ENCODE measurements at places on chromosomes 7 and 10.
A peak's percentile ranks its signal among the peaks of the same experiment; 100 is the strongest.

- no peak for DNase-seq
These were observed 7.4 kb upstream of the TSPAN33 start for GRCh38 chr7:129136887-129137642.

GRCh38 chr7:50632561-50633413 lies 67.6 kb upstream of the DDC start:
- peak; percentile 40 for DNase-seq

- DNase-seq: no peak
These were observed 20.7 kb upstream of the CAV2 start for GRCh38 chr7:116478834-116479233.

DNA sequence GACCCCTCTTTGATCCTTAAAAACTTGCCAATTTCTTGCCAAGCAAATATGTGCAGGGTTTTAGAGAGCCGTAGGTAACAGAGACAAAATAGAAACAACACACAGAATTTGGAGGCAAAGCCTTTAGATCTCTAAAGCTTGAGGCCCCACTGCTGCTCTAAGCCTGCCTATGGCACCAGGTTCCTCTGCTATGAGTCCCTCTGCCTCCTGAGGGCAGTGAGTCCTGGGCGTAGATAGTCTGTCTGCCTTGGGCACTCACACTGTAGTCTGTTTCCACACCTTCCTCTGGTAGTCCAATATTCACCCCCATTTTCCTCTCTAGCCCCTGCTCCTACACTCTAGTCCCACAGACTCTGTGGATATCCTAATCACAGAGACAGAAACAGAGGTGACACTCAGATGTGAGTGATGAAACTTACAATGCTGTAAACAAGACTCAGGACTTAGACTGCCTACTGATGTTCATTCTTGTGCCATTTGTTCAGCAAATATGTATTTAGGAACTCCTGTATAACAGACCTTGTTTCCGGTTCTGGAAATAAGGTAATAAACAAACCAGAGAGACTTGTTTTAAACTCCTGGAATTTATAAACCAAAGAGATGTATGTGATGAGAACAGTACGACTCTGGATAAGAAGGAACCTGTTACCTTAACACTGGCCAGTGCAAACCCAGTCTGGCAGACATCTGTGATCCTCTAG lies 153.3 kb upstream of the PRSS1 start:
- DNase-seq: no peak

GRCh38 chr10:120423431-120424197 lies 33.4 kb upstream of the PLPP4 start:
- no peak for DNase-seq

- DNase-seq: no peak
These were observed 211.3 kb downstream of the BICC1 start for GRCh38 chr10:58723966-58724365.

- no peak for DNase-seq
These were observed 249.7 kb downstream of the CREB5 start for GRCh38 chr7:28661826-28662595.

- no peak for DNase-seq
These were observed 111.4 kb upstream of the CACUL1 start for GRCh38 chr10:118865998-118866693.

DNA sequence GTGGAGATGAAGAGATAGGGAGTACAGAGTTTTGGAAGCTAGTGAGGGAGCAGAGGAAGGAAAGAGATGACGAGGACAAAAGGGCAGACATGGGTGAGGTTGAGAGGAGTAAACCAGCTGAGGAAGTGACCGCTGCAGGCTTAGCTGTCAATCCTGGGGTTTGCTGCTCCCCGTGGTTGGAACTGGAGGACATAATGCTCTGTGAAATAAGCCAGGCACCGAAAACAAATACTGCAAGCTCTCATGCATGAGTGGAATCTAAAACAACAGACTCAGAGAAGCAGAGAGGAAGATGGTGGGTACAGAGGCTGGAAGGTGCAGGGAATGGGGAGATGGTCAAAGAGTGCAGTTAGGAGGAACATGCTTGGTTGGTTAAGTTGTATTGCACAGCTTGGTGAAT lies 482.2 kb upstream of the C7orf33 start:
- no peak for DNase-seq

GRCh38 chr7:28544453-28545117 lies 132.3 kb downstream of the CREB5 start:
- DNase-seq: no peak

DNA sequence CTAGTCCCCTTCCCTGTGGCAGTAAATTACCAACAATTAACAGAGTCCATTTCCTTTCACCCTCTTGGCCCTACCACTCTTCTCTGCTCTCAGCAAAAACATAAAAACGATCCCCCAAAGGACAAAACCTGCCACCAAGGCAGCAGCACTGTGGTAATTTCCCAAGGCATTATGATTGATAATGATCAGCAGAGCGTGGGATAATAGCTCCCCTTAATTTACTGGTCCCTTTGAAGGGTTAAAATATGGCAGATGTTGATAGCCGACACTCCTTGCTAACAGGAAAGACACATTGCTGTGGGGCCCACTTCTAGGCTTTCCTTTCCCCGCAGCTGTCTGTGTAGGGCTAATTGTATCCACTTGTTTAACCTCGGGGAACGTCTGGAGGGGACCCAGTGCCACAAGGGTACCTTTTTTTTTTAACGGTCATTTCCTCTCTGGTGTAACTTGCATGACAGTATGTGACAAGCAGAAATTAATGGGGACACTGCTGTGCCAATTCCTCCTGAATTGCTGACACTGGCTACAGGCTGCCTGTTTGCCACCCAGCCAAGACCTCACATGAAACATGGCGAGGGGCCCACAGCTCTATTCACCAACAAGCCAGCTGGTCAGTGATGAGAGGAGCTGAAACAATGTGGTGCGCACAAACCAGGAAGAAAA lies 81.3 kb downstream of the CDK6 start:
- DNase-seq: no peak

- peak; percentile 7 for DNase-seq
These were observed 121.3 kb downstream of the MYL10 start for GRCh38 chr7:101507791-101508252.

- DNase-seq: no peak
These were observed 4.4 kb downstream of the PKD1L1 start for GRCh38 chr7:47943676-47944474.

GRCh38 chr10:15313047-15313446 lies 58.0 kb downstream of the FAM171A1 start:
- no peak for DNase-seq

GRCh38 chr7:44329081-44329480 lies 3.7 kb upstream of the CAMK2B start:
- DNase-seq: no peak

DNA sequence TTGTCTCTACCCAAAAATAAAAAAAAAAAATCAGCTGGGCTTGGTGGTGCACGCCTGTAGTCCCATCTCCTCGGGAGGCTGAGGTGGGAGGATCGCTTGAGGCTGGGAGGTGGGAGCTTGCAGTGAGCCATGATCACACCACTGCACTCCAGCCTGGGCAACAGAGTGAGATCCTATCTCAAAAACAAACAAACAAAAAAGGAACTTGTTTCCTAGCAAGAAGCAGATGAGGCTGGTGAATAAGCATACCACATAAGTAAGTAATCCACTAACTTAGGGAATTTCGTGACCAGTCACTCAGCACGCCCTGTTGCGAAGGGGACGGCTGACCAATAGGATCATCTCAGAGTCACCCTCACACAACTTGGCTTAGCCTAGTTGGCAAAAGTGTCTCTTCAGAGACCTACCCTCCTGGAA lies 64.6 kb downstream of the CUX1 start:
- no peak for DNase-seq

DNA sequence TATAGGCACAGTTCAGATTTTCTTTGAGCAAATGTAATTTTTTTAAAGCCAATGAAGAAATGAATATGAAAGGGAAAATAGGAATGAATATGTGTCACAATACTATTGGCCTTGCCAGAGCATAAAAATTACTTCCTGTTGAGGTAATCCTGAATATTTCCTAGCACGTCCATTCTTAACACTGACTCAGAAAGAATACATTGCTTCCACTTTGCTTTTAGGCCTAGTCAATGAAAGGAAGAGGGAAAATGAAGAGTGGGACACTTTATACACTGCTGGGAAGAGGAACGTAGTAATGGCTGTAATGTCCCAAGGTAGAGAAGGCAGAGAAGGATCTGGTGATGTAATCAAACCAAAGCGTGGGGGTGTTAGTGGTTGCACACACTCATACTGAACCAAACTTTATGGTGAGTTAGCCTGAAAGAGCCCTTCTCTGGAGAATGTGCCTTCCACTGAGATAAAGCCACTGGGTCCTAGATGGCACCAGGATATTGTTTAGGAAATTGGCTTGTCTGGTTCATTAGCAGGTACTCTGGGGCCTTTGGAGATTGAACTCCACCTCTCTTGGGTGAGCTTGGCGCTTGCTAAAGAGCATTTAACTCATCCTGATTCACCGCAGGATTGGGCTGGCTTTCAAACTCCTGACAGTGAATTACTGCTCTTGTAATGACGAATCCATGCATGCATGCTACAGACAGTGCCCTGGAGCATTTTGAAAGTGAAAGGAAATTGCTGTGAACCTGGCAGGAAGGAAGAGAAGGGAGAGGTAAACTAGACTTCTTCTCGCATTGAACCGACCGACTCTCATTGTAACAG lies 254.9 kb downstream of the KIAA1217 start:
- no peak for DNase-seq

DNA sequence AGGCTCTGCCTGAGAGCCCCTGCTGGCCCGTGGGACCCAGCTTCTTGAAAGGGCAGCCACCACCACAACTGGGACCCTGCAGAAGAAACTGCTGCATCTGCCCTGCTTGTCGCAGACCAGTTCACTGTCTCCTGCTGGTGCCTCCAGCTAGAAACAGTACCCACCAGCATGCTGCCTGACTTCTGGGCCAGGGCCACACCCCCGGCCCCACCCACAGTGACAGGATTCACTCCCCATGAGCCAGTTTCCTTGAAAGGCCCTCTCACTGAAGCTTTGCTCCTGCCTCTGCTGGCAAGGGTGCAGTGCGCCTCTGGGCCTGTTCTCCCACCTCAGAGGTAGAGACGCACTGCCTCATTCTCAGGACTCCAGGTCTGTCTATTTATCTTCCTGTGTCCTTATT lies 32.4 kb downstream of the ANXA11 start:
- no peak for DNase-seq

- no peak for DNase-seq
These were observed 17.2 kb downstream of the WNT8B start for GRCh38 chr10:100480002-100480401.

GRCh38 chr10:101441541-101442455 lies 87.8 kb downstream of the BTRC start:
- peak; percentile 1 for DNase-seq

- DNase-seq: peak; percentile 46
These were observed 605 bp upstream of the NFKB2 start for GRCh38 chr10:102394801-102395399.

GRCh38 chr10:11329062-11329673 lies 282.3 kb downstream of the USP6NL start:
- no peak for DNase-seq

DNA sequence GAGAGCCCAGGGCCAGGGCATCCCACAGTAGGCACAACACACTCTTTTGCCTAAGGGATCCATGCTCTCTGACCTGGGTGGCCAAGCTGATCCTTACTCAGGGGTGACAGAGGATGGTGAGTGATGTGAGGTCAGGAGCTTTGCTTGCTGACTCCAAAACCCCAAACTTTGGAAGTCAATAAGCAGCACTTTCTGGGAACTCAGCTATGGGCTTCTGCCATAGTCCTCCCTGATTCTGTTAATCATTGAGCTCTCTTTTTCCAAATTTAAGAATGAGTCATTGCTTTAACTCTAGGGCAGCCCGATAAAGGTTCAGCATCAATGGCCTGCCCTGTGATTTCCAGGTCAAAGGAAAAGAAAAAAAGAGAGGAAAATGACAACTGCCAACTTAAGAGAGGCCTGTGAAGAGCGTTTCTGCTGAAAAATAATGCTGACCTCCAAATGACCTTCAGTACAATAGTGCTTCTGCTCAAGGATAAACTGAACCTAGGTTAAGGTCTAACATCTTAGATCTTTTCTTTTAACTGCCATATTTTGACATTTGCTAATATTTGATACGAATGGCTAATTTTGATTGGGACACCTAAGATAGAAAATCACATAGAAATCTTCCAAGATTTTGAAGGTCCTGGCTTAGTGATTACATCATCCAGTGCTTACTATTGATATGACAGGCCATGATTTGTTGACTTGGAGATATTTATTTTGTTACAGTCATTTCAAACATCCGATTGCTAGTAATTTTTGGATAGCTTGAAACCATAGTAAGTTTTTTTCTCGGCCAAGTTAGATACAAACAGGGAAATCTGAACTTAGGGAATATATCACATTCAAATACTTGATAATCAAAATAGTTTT lies 20.8 kb upstream of the RELN start:
- no peak for DNase-seq

- DNase-seq: no peak
These were observed 352.6 kb upstream of the AUTS2 start for GRCh38 chr7:69245646-69246045.

DNA sequence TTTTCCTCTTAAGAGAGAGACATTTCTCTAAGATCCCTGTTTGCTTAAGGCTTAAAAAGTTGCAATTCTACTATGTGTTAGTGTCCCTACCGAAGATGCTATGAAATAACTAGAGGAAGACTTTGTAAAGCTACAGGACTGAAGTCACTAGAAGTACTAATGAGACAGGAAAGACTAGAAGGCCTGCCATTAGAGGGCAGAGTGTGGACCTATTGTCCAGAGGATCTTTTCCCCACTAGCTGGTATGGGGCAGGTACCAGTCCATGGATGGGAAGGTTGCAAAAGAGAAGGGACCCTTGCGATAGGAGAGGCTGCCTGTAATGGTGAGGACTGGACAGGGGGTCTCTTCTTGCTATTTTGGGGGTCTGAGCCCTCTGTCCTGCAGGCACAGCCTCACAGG lies 178.1 kb downstream of the TMEM178B start:
- no peak for DNase-seq

DNA sequence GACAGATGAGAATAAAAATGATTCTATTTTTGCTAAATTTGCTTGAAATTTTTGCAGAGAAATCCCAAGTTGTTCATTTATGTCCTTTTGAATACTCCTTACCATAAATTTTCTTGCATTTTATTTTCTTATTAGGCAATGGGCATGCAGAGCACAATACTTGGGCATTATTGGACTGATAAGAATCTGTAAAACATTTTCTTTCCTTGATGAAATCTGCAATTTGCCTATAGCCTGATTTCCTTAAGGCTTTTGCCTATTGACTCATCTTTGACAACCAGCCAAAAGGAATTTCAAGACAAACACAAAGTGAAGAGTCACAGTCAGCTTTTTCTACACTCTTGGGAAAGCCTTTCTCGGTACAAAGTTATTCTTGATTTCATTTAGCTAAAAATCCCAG lies 30.5 kb upstream of the GNAT3 start:
- DNase-seq: no peak

DNA sequence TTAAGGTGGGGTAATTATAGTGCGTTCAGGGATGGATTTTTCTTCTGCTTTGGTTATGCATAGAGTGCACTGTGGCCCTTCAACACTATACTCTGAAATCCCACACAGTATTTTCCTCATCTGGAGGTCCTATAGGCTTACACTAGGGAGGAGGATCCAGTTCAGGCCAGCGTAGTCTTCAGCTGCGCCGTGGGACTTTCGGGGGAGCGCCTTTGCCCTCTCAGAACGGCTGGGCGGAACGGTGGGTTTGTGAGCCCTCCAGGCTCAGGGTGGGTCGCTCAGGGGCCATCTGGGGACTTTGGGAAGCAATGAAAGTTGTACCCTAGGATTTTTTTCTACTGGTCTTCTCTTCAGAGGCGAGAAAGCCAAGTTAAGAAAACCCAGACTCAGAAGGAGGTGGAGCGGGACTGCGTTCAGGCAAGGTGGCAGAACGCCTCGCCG lies 652 bp upstream of the VPS26A start:
- DNase-seq: no peak

Measured in stimulated activated CD4-positive, alpha-beta T cell treated with anti-CD3 and anti-CD28 coated beads, Interleukin-15, amount 100 ng/mL, for 48 hours (primary cell).